Mesothelial cell of epicardium (in vitro differentiated cells): ENCODE measurements at places on chromosomes 12 and 14. TPM values are rescaled to one million over a fixed set of nuclear protein-coding genes. Genes with fewer than 3 reads are reported as not detected.

Gene PKP2
- total RNA-seq: 65.3 to 69.5 TPM (median 67.3 TPM) in 3 replicates

Gene PYGL
- total RNA-seq: 19.9 to 21.6 TPM (median 20.8 TPM) in 3 replicates

Gene GARIN6
- total RNA-seq: not detected in 3 replicates

Gene SAMD15
- total RNA-seq: 2.0 to 3.4 TPM (median 2.1 TPM) in 3 replicates

Gene TPH2
- total RNA-seq: not detected in 3 replicates

Gene RIN3
- 16.4 to 19.9 TPM (median 16.8 TPM) in 3 replicates for total RNA-seq

Gene CCDC196
- total RNA-seq: not detected in 3 replicates

Gene HPD
- 0.16 TPM in 1 of 3 replicates, not detected in the others for total RNA-seq

DNA sequence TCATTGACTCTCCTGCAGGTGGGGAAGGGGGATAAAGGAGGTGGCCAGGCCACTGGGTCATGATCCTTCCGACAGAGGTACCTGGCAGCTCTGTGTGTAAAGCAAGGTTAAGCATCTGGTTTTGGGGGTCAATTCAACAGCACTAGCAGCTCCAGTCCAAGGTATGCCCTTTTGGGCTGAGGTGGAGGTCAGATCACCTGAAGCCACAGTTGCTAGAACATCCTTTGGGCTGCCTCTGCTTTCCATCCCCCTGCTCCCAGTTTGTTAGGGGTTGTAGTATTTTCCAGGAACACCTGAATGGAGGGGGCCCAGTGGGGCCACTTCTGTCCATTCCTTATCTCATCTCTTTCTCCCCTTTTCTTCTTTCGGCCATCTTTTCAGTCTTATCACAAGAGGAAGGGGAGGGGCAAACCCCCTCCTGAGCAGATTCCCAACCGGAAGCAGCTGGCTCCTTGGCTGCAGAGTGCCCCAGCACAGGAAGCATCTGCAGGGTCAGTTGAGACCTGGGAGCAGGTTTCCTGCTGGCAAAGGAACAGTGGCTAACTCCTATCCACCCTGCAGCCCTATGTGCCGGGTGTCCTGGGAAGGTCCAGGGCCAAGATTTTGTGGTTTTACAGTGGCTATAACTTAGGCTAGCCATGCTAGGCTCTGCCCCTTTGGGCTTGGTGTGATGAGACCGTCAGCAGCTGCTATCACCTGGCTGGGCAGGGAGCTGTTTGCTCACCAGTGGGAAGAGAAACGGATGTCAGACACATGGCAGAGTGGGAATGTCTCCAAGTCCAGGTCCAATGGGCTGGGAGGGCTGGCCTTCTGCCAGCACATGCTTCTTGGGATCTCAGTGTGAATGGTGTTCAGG is 40.2 kb downstream of the SH2B3 start:
- H3K4me3 ChIP-seq: no peak overlapping the region
- DNase-seq: peak; percentile 9
- no peaks in the 10 kb centered on the region for H3K27me3 ChIP-seq
- H3K36me3 ChIP-seq: peaks cover 36% of the 10 kb centered on the region

DNA sequence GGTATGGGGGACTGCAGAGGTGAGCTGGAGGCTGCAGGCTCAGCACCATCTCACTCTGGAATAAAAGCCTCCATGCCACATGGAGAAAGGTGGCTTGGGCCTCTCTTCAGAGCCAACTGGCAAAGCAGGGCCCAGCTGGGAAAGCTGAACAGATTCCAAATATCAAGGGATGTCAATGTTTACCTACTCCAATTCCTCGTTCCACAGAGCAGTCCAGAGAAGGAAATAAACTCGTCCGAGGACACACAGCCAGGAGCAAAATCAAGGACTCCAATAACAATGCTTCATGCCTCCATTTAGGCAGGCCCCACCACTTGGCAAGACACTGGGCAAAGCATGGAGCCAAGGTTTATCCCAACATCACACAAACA is 36.3 kb upstream of the PNMA1 start:
- no peaks in the 10 kb centered on the region for H3K36me3 ChIP-seq
- H3K4me1 ChIP-seq: peaks cover 76% of the 10 kb centered on the region
- H3K27me3 ChIP-seq: no peaks in the 10 kb centered on the region
- no peak for DNase-seq
- no peak overlapping the region for H3K4me3 ChIP-seq

DNA sequence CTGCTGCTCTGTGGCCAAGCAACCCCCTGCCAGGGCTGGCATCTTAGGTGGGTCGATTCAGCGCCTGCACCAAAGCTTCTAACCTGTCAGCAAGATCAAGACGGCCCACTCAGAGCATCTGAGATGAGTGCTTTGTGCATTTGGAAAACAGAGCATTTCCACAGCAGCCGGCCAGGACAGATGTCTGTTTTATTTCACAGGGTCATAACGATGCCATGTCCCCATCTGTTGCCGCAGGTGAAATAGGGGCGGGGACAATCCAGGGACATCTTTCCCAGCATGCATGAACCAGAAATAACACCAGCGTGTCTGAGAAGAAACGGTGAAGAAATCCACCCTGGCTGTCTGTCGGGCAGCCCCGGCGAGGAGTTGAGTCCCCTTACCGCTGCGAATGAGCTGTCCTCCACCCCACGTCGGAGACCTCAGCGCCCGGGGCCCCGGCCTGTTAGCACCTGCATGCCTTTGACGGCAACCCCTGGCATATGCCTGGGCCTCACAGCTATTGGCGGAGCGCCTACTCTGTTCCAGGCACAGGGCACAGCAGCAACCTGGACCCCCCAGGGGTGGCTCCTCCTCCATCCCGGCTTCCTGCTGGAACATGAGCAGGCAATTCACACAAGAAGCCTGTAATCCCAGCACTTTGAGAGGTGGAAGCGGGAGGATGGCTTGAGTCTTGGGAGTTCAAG is 30.6 kb upstream of the ULK1 start:
- H3K4me1 ChIP-seq: peaks cover 24% of the 10 kb centered on the region
- no peak for DNase-seq
- H3K27ac ChIP-seq: no peak overlapping the region
- H3K4me3 ChIP-seq: no peak overlapping the region

DNA sequence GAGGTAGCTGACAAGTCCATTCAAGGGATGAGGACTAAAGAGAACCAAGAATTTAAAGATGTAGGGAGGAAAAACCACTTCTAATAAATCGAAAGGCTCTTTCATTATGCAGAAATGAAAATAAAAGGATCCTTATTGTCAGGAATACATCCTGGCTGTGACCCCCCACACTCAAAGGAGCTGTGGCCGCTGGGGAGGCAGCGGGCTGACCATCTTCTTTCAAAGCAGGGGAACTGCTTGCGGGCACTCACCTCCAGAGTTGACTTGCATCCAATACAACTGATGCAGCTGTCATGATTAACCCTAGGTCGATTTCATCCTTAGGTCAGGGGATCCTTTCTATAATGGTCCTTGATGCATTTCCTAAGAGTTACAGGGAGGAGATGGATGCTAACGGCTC is 35.3 kb downstream of the TRAFD1 start:
- peaks cover 65% of the 10 kb centered on the region for H3K36me3 ChIP-seq
- H3K4me1 ChIP-seq: no peaks in the 10 kb centered on the region
- no peak overlapping the region for H3K4me3 ChIP-seq
- H3K27ac ChIP-seq: no peak overlapping the region
- DNase-seq: no peak

- DNase-seq: no peak
- no peaks in the 10 kb centered on the region for H3K4me1 ChIP-seq
- H3K27me3 ChIP-seq: no peaks in the 10 kb centered on the region
- no peaks in the 10 kb centered on the region for H3K36me3 ChIP-seq
These were observed 74.6 kb downstream of the TMEM121 start for GRCh38 chr14:105600939-105601359.

DNA sequence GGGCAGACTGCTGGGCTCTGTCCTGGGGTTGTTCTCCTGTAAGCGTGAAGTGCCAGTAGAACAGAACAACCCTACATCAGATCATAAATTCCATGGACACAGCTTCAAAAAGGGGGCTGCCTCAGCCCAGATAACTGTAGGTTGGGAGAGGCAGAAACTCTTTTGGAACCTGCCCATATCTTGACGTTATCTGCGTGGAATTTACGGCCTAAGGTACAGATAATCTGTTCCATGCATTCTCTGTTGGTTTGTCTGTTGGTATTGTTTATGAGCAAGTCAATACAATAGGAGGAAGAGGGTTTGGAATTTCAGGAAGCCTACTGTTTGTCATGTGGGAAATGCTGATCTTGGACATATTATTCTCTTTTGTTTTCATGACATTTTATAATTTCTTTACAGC is 36.7 kb downstream of the SLC25A47 start:
- H3K4me3 ChIP-seq: no peak overlapping the region
- peaks cover 34% of the 10 kb centered on the region for H3K36me3 ChIP-seq
- no peaks in the 10 kb centered on the region for H3K4me1 ChIP-seq
- no peak overlapping the region for H3K27ac ChIP-seq

GRCh38 chr14:105419195-105420091 is at the start of gene MTA1:
Gene MTA1, plus strand, starts transcription at chr14:105419827. Its CDS starts 209 bp downstream, at chr14:105420036.
- peaks cover 34% of the 10 kb centered on the region for H3K4me1 ChIP-seq
- no peak for DNase-seq
- H3K27ac ChIP-seq: peak within 1 kb of the TSS; percentile 90
- H3K27me3 ChIP-seq: no peaks in the 10 kb centered on the region
- H3K4me3 ChIP-seq: peak within 1 kb of the TSS; percentile 84

GRCh38 chr12:25689996-25690501 is 137.0 kb upstream of the LMNTD1 start:
- H3K4me1 ChIP-seq: peaks cover 53% of the 10 kb centered on the region
- peak overlapping the region; percentile 47 for H3K27ac ChIP-seq
- no peaks in the 10 kb centered on the region for H3K27me3 ChIP-seq

DNA sequence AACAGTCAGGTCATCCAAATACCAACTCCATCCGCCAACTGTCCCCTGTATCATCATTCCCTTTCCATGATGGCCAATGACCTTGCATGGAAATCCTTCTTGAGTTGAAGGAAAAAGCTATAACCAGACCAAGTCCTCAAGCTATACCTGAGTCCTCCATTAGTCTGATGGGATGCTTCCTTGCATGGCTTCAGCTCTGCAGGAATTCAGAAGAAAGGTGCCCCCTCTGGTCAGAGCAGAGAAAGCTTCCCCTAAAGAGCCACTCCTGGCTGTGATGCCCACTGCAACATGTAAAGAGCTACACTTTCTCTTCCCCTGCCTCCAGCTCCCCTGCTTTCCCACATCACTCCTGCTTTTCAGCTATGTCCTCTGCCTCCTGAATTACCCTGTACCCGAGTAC is 43.1 kb upstream of the FKBP4 start:
- no peaks in the 10 kb centered on the region for H3K36me3 ChIP-seq
- DNase-seq: no peak
- H3K27me3 ChIP-seq: peaks cover 81% of the 10 kb centered on the region
- no peak overlapping the region for H3K27ac ChIP-seq
- no peak overlapping the region for H3K4me3 ChIP-seq

DNA sequence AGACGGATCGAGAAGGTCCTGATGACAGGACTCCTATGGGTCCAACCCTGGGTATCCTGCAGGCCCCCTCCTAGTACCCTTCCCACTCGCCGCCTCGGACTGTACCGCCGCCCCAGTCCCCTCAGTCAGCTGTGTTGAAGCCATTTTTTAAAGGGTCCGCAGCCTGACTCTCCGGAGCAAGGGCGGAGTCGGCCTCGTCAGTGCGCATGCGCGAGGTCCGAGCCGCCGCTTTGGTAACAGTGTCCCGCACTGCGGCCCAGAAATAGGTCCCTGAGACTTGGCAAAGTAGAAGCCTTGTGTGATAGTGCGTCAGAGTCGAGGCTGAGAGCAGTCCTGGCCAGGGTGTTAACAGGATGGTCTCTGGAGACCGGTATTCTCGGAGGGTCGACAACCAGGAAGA is 769.0 kb upstream of the ALG10B start:
- peaks cover 4% of the 10 kb centered on the region for H3K36me3 ChIP-seq
- no peak overlapping the region for H3K27ac ChIP-seq

DNA sequence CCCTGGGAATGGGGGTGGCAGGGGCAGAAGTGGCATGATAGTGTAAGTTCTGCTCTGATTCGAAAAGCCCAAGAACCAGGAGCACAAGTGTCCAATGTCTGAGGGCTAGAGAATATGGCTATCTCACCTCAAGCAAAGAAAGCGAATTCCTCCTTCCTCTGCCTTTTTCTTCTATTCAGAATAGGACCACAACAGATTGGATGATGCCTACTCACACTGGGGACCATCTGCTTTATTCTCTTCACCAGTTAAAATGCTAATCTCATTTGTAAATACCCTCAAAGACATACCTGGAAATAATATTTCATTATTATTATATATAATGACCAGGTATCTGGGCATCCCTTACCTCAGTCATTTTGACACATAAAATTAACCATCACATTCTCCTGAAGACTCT is 808.7 kb downstream of the NRXN3 start:
- peaks cover 29% of the 10 kb centered on the region for H3K27me3 ChIP-seq
- no peak for DNase-seq
- no peaks in the 10 kb centered on the region for H3K4me1 ChIP-seq
- no peak overlapping the region for H3K4me3 ChIP-seq

DNA sequence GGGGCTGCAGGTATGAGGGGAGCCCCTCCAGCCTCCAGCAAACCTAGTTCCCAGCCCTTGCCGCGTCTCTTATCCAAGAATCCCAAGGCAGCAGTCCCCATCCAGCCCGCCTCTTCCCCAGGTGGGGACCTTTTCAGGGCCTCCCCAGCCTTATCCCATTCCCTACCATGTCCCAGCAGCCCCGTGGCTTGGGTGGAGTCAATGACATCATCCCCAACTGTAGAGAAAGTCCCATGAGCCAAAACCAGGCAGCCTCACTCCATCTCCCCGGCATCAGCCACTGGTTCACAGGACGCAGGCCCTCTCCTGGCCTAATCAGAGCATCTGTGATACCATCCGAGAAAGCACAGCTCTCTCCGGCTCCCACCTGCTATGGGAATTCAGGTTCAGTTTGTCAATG is 131.0 kb downstream of the NCOR2 start:
- peaks cover 5% of the 10 kb centered on the region for H3K4me1 ChIP-seq
- peak overlapping the region; percentile 68 for H3K27ac ChIP-seq
- DNase-seq: no peak
- peaks cover 5% of the 10 kb centered on the region for H3K36me3 ChIP-seq
- no peak overlapping the region for H3K4me3 ChIP-seq
- no peaks in the 10 kb centered on the region for H3K27me3 ChIP-seq

- H3K4me1 ChIP-seq: peaks cover 12% of the 10 kb centered on the region
- H3K36me3 ChIP-seq: no peaks in the 10 kb centered on the region
- no peak overlapping the region for H3K27ac ChIP-seq
- no peak overlapping the region for H3K4me3 ChIP-seq
These were observed 106.0 kb upstream of the FAR2 start for GRCh38 chr12:29043069-29043468.

GRCh38 chr14:71487449-71487848 is 444.8 kb upstream of the RGS6 start:
- H3K27me3 ChIP-seq: no peaks in the 10 kb centered on the region
- no peaks in the 10 kb centered on the region for H3K36me3 ChIP-seq
- H3K4me3 ChIP-seq: no peak overlapping the region

DNA sequence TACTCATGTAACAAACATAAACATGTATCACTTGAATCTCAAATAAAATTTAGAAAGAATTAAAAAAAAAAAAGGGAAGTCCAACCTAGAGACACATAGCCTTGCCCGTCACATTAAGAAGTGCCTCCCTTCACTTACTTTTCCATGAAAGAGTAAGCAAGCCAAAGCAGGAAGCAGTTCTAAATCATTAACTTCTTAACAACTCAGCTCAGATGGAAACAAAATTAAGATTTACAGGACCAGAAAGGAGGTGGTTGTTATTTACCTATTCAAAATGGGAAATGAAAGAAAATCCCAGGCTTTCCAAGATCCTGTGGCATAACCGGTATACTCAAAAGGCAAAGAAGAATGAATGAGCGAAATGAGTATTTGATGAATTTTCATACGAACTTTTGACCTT is 258.6 kb upstream of the DCN start:
- H3K36me3 ChIP-seq: no peaks in the 10 kb centered on the region
- DNase-seq: no peak
- H3K4me3 ChIP-seq: no peak overlapping the region
- no peaks in the 10 kb centered on the region for H3K27me3 ChIP-seq

- no peaks in the 10 kb centered on the region for H3K36me3 ChIP-seq
- H3K27me3 ChIP-seq: no peaks in the 10 kb centered on the region
- H3K4me1 ChIP-seq: peaks cover 14% of the 10 kb centered on the region
- DNase-seq: no peak
- no peak overlapping the region for H3K4me3 ChIP-seq
- no peak overlapping the region for H3K27ac ChIP-seq
These were observed 43.1 kb downstream of the AKAP6 start for GRCh38 chr14:32372154-32372553.
